ENCODE measurements at places on chromosomes 16 and 17.

- DNase-seq, result peak; percentile 43
Measured at GRCh38 chr17:76558198-76559095, 18.6 kb downstream of the PRCD start.

DNA sequence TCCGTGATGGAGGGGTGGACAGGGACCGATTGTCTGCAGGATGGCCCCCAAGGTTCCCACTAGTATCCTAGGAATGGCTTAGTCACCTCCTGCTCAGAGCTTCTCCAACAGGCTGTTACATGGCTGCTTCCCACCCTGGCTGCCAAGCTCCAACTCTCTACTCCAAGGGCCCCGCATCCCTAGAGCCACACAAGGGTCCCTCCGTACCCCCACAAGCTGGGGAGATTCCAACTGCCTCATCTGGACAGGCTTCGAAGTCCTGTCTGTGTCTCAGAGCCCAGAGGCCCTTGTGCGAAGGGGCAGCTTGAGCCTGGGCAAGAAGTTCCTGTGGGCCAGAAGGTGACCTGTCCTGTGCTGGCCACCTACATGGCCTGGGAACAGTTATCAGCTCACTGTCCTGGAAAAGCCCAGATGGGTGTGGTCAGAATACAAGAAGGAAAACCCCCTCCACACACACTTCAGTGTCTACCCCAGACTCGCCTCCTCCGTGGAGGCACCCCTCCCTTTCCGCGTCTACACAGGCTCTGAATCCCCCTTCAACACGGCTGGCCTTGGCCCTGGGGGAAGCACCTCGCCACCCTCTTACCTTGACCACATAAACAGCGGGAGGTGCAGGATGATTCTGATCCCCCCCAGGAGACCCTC, 586 bp downstream of the MEAK7 start:
- DNase-seq, result no peak

GRCh38 chr17:80106176-80106575, 4.8 kb downstream of the GAA start:
- DNase-seq, result no peak

DNA sequence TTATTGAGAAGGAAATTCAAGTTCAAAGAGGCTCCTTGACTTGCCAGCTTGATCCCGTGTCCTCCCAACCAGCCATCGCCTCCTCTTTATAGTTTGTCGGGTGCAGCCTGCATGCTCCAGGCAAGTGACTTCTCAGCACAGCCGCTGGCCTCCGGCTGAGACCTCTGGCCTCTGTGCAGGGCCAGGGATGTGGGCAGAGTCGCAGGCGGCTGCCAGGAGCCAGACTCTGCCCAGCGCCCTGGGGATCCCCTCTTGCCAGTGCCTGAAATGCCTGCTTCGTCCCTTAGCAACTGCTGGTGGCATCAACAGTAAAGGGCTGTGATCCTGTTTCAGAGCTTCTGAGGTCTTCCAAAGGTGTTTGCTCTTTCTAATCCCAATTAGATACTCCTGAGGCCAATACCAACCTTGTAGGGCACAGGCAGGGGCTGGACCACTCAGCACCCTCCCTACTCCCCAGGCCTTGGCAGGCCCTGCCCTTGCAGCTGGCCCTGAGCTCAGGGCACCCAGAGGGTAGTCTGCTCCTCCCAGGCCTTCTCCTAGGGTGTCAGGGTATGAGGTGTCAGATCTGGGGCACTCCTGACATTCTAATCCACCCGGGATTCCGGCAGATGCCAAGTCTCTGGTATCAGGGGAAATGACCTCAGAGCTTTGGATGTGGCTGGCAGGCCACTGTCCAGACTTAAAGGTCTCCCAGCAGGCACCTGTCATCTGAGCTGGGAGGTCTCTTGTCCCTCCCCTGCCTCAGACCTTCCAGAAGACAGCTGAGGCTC, 68.0 kb upstream of the SIAH1 start:
- DNase-seq, result no peak

DNA sequence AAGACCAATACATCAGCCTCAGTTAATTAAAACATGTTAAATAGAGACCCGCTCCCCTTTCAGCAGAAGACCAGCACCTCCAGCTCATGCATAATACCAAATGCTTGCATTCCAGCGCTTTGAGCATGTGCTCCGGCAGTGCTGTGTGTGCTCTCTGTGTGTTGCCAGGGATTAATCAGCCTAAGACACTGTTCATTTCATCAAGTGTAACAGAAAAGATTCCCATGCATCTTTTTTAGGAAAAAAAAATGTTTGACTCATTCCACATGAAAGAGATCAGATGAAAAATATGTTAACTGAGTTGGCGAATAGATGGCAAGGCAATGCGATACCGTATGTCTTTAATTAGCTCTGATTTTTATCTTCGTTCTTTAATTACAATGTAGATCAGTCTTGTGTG, 187.6 kb downstream of the RPTOR start:
- DNase-seq, result no peak

GRCh38 chr16:68355447-68356248, 44.8 kb downstream of the PRMT7 start:
- peak; percentile 21 for DNase-seq

GRCh38 chr17:63041251-63041650, 75.2 kb downstream of the TANC2 start:
- no peak for DNase-seq

DNA sequence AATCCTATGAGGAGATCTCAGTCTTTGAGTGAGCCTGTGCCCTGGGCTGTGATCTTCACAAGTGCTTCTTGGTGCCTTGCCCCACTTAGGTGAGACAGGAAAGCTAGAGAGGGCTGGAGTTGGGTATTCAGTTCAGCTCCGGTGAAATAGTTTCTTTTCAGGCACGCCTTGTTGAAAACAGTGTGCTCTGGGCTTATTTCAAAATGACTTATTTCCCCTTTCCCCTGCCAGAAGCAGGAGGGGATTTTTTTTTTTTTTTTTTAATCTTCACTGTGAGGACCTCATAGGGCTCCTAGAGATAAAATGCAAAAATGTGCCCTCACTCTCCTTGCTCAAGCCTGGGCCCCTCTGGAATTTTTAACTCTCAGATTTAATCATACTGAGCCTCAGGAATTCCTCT, 27.2 kb downstream of the MOSMO start:
- DNase-seq, result no peak

GRCh38 chr17:43831633-43832032, 1.3 kb downstream of the MPP3 start:
- no peak for DNase-seq

- DNase-seq, result no peak
Measured at GRCh38 chr16:69448470-69449193, 24.2 kb downstream of the CYB5B start.

- DNase-seq, result no peak
Measured at GRCh38 chr17:902463-902862, 77.1 kb downstream of the NXN start.

DNA sequence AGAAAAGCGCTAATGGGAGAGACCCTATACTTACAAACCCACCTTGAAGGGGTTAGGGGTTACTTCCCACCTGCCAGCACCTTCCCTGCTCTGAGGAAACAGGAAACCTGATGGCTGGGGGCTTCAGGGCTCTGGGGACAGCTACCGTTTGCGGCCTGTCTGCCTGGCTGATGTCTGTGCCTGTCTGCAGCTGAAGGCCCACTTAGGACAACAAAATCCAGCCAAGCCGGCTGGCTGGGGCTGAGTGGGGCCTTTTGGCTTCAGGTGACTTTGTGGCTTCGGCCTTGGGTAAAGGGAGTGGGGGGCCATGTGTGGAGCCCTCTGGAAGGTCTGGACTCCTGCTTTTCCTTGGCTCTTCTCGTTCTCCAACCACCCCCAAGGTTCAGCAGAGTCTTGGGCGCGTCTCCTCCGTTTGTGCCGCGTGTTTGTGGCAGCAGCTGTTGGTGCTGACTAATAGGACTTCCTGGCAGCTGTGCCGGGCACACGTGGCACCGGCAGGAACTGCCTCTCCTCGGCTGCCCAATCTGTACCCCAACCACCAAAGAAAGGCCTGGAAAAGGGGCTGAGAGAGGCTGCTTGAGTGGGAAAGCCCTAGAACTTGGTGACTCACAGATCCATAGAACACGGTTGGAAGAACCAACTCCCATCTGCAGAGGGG, 186.7 kb downstream of the MSI2 start:
- peak; percentile 72 for DNase-seq

DNA sequence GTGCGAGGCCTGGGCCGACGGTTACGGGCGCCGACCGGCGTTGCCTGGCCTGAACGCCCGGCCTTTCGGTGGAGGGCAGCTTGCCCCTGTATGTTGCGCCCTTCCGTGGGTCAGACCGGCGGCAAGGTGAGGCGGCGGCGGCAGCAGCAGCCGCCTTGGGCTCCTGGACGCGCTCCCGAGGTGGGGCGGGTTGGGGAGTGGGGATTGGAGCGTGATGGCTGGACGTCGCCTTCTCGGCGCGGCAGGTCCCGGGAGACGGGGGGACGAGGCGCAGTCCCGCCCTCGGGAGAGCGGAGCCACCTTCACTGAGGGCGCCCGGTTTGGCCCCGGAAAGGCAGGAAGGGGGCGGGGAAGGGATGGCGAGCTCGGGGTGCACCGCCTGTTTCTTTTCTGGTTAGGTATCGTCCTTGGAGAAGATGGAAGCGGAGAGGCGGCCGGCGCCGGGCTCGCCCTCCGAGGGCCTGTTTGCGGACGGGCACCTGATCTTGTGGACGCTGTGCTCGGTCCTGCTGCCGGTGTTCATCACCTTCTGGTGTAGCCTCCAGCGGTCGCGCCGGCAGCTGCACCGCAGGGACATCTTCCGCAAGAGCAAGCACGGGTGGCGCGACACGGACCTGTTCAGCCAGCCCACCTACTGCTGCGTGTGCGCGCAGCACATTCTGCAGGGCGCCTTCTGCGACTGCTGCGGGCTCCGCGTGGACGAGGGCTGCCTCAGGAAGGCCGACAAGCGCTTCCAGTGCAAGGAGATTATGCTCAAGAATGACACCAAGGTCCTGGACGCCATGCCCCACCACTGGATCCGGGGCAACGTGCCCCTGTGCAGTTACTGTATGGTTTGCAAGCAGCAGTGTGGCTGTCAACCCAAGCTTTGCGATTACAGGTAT, 671 bp downstream of the DGKE start:
- peak; percentile 80 for DNase-seq

DNA sequence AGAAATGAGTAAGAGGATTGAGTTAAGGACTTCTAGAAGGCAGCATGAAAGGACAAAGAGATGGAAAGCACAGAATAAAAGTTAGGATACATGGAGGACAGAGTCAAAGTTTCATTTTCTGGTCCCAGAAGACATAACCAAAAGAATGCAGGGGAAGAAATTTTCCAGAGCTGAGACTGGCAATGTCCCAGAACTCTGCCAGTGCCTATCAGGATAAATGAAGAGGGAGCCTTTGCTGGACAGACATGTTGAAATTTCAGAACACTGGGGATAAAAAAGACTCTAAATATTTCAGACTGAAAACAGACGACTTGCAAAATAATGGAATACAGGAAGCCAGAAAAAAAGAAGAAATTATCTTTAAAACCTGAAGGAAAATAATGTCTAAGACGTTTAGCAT, 55.7 kb downstream of the NT5M start:
- no peak for DNase-seq

- DNase-seq, result no peak
Measured at GRCh38 chr16:78936060-78936459, 664.5 kb downstream of the MAF start.

- DNase-seq, result no peak
Measured at GRCh38 chr17:47878203-47879027, 17.6 kb upstream of the SP2 start.

DNA sequence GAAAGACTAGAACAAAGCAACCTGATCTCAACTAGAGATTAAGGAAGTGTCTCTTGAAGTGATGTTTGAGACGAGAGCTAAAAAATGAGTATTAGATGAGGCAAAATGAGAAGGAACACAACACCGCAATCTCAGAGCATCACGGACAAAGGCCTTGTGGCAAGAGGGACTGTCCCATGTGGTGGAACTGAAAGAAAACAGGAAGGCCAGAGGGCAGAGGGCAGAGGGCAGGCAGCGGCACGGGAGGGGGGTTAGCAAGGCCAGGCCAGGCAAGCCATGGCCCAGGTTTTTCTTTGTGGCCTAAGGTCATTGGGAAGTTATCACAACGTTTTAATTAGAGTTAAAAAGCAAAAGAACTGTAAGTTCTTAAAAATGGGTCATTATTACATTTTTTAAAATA, 22.5 kb downstream of the RPA1 start:
- DNase-seq, result no peak

DNA sequence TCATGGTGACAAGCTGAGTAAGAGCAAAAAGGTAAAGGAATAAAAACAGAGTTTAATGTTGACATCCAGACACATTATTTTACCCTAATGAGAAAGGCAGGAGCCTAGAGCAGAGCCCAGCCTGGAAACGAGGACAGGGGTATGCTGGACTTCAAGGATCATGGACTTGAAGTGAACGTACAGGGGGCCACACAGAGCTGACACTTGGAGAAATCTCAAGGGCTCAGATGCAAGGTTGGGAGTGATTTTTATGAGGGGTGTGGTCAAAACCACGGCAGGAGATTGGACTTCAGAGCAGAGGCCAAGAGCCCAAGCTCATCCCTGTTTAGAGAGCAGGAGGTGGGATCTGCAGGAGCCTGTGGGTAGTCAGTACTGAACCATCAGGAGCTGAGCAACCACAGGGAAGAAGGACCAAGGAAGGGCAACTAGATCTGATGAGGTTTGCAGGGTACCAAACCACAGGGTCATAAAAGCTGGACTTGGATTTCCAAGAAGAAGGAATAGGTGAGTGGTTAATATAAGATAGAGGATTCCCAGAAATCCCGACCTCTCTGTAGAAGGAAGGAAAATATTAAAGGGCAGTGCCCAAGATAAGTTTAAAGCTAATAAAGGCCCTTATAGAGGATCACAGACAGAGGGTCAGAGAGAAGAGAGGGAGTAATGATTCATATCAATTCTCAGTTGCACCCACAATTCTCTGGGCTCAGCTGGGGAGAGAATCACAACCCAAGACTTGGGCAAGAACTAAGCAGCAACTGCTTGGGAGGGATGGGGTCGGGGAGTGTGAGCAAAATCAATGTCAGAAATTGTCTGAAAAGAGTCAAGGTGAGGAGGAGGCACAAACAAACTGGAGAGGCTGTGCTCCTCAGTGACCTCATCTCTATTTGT, 331.7 kb downstream of the SOX9 start:
- no peak for DNase-seq

- peak; percentile 26 for DNase-seq
Measured at GRCh38 chr17:39665642-39666224, 584 bp downstream of the TCAP start.

GRCh38 chr16:84313921-84314320, 19.2 kb downstream of the WFDC1 start:
- DNase-seq, result no peak

DNA sequence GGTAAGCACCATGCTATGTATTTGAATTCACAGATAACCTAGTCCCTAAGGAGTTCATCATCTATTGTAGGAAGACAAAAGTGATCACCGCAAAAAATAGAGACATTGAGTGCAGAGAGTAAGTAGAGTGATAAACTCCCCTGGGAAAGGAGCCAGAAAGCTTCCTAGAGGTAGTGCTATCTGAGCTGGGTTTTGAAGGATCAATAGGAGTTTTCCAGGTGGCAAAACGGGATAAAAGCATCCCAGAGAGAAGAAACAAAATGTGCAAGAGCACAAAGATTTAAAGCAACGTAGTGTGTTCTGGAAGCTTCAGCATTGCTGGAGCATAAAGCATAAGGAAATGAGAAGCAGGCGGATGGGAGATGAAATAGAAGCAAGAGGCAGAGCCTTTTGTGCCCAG, 120.7 kb upstream of the PLCG2 start:
- no peak for DNase-seq

- no peak for DNase-seq
Measured at GRCh38 chr16:63457869-63458268, 1421.6 kb upstream of the CDH8 start.
